ENCODE measurements at places on chromosomes 4 and X. TPM values are rescaled to one million over a fixed set of nuclear protein-coding genes. Genes with fewer than 3 reads are reported as not detected.

DNA sequence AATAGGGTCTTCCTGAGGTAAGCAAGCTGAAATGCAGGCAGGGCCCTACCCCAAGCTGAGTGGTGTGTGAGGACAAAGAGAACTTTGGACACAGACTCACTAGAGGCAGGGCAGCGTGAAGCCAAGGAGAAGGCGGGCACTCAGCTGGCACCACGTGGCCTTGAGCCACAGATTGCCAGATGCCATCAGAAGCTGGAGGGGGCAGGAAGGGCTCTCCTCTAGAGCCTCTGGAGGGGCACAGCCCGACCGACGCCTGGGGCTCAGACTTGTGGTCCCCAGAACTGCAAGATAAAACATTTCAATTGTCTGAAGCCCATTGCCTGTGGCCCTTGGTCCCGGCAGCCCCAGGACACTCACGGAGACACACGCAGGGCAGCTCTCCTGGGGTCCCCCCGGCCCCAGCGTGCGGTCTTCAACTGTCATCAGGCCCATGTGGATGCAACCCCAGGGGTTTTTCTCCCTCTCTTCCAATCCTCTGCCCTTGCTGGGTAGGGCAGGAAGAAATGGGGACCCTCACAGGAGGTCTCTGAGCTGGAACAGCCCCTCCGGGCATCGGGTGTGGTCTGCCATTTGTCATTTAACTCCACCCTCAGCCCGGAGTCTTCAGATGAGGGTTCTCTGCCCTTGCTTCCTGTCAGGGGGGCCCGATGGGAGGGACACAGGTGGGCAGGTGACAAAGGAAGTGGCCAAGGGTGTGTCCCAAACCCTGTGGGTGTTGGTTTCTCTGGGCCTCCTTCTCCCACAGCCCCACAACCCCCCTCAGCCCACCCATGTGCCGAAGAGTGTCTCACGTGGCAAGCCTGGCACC, 22.2 kb downstream of the HMX1 start:
- DNase-seq, result peak; percentile 22

DNA sequence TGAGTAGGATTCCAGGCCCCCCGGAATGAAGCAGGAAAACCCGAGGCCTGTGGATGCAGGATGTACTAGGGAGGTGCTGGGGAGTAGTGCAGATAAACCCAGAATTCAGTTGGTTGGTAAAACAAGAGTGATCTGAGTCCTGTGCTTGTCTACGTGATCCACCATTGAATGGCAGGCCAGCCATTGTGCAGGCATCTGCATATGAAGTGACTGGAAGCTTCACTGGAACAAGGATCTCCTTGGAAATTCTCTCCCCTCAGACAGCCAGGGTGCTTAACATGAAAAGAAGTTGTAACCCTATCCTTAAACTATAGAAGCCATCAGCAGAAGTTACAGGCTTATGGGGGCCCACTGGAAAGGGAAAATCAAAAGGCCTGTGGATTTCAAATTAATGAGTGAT, 656 bp upstream of the GSPT2 start:
- no peak for DNase-seq

DNA sequence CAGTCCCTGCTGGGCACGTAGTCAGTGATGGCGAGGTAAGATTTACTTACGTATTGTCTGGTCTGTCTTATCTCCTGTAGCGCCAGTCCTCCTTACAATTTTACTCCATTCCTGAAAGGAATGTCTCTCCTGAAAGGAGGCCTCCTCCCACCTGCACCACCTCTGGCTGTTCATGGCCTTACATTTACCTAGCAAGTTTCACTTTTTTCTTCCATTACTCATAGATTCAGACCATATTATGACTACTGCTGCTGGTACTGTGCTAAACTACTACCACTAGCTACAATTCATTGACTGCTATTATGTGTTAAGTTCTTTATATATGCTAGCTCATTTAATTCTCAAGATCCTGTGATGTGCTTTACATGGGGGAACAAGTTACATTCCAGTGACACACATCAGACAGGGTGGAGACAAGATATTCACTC, 189.9 kb downstream of the BMPR1B start:
- no peak for DNase-seq

GRCh38 chr4:71691416-71692073, 92.3 kb downstream of the GC start:
- DNase-seq, result no peak

DNA sequence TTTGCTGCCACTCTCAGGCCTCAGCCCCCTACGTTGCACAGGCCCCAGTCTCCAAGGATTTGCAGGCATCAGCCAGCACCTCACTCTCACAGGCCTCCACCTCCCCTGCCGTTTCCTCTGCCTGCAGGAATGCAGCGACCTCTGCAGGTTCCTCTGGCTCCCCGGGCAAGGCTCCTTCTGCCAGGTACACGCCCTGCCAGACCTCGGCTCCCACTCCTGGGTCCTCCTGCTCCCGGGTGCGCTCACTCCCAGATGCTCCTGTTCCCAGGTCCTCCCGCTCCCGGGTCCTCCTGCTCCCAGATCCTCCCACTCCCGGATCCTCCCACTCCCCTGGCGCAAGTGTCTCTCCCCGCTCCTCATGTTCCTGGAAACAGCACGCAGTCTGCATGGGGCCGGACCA, 144.4 kb upstream of the RADX start:
- DNase-seq, result no peak

Gene NHS
- 1.2 TPM for total RNA-seq

- DNase-seq, result no peak
Measured at GRCh38 chr4:157772907-157773306, 399.9 kb downstream of the GASK1B start.

GRCh38 chrX:112147206-112147605, 64.6 kb upstream of the TRPC5 start:
- no peak for DNase-seq
